ENCODE measurements at places on chromosomes 3 and 15.
A peak's percentile ranks its signal among the peaks of the same experiment; 100 is the strongest.

GRCh38 chr3:121665488-121665887 lies 4.8 kb upstream of the HCLS1 start:
- DNase-seq: no peak

- DNase-seq: peak; percentile 44
Observed at GRCh38 chr3:10164546-10165393, at the start of gene IRAK2. Gene IRAK2, plus strand, starts transcription at chr3:10164919. Its CDS starts 36 bp downstream, at chr3:10164955.

GRCh38 chr3:181920409-181920808 lies 208.7 kb downstream of the SOX2 start:
- DNase-seq: no peak

DNA sequence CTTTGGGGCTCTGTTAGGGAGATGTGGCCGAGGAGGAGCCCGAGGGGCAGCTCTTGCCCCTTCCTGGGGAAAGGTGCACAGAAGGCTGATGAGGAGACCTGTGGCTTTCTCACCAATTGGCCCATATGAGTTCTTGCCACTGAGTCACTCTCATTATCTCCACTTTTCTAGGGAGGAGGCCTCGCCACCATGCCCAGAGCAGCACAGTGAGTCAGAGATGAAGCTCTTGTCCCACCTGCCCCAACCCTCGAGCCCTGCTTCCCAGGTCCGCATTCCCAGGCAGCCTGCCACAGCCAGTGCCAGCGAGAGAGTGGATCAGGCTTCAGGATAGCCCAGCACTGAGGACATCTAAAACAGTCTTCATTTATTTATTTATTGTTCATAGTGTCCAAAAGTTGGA lies 53.5 kb downstream of the AMOTL2 start:
- no peak for DNase-seq

GRCh38 chr3:129606636-129607390 lies at the start of gene PLXND1:
Gene PLXND1, minus strand, starts transcription at chr3:129606676. Its CDS starts 37 bp downstream, at chr3:129606639.
- peak; percentile 41 for DNase-seq

- no peak for DNase-seq
Observed at GRCh38 chr15:62883938-62884479, 158.5 kb upstream of the TPM1 start.

- DNase-seq: no peak
Observed at GRCh38 chr3:139657936-139658335, 19.8 kb downstream of the NMNAT3 start.

DNA sequence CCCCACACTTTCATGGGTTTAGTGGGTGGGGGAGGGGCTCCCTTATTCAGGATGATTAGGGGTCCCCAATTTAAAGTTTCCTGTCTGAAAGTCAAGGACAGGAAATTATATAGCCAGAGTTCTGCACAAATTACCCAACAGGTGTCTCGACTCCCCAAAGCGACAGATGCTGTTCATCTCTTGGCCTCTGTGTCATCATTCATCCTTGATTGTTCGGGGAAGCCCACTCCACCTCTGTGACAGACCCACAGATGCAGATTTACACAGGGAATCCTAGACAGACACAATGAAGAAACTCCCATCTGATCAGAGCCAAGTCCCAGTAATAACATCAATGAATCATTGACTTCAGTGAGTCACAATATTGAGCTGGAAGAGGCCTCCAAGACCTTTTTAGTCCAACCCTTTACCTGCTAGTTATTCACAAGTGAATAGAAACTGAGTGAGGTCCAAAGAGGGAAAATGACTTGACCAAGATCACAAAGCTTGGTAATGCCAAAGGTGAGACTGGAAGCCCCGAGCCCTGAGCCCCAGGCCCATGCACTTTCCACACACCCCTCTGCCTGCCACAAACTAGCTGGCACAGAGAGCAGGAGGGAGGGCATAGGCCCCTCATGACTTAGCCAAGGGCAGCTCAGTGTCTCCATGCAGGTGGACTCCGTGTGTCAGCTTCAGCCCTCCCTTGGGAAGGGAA lies 7.9 kb upstream of the SRP14 start:
- no peak for DNase-seq

DNA sequence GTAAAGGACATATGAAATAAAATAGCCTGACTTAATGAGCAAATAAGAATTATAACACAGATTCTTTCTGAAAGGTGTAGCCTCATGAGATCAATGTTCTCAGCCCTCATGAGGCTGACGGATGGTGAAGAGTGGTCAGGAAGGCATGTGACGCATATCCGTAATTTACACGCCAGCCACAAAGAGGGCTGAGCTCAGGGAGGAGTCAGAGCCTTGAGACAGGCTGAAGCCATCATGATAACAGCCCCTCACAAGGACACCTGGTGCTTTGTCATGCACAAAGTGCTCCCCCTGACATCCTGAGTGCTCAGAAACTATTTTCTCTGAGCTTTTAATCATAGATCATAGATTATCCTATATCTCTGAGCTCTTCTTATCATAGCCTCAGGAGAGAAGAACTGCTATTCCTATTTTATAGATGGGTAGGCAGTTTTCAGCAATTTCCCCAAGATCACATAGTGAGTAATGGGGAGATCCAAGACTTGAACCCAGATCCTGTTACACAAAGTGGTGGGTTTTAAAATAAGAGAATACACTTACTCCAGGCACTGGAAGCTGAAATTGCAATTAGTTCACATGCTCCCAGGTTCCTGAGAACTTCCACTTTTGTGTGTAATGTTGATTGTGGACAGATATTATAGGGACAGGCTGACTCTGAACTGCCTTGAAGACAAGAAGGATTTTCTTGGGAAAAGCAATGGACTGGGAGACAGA lies 267.1 kb downstream of the RPLP1 start:
- DNase-seq: peak; percentile 54

DNA sequence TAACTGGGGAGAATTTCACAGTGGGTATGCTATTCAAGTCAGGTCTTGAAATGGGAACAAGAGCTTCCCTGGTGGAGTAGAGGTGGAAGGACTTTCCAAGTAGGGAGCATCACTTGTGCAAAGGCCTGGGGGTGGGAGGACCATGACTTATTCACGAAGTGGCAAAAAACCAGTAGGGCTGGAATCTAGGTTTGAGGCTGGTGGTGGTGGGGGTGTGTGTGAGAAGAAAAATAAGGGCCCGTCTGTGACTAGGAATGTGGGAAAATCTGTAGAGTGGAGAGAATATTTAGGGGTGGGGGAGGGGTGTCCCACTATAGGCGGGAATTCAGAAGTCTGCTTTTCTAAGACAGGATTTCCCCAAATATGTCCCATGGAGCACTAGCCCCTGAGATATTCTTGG lies 271.9 kb upstream of the TBL1XR1 start:
- no peak for DNase-seq

DNA sequence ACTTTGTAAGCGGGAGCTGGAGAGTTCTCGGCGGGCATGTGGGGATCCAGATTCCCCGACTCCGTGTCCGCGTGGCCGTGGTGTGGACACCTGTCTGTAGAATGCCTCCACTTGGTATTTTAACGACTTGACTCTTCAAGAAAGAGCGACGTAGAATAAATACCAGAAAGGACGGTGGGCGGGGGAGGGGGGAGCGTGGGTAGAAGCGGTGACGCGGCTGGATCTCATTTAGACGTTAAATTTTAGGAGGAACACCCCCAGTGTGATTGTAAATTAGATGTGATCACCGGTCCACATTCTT lies 620 bp upstream of the PYGO1 start:
- DNase-seq: no peak

- no peak for DNase-seq
Observed at GRCh38 chr3:65556934-65557577, 481.7 kb downstream of the MAGI1 start.

DNA sequence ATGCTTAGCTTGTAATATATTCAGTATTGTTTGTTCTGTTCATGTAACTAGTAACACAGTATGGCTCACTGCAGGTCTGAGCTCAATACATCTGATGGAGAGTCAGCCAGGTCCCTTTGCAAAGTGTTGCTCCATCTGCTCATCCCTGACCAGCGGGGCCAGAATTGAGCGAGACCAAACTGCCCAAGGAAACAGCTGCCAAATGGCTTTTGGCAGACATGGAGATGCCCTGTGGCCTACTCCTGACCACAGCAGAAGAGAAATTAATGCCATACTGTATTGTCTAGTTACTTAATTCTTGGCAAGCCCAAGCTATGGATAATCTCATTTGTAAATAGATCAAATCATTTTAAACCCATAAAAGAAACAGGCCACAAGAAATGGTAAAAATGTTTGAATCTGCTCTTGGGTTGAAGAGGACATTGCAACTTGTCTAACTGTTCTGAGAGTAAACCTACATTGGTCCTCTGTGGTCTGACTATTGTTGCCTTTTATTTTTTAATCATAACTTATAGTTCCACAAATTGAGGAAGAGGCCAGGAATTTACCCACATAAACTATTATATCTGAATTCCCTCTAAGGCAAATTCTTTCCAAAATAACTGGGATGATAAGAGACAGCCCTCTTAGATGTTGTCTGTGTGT lies 209.5 kb downstream of the EBLN2 start:
- DNase-seq: no peak

GRCh38 chr3:129701161-129701560 lies 94.7 kb upstream of the PLXND1 start:
- no peak for DNase-seq

- DNase-seq: no peak
Observed at GRCh38 chr3:39156421-39156820, 3.0 kb upstream of the CSRNP1 start.

GRCh38 chr3:24704496-24704895 lies 209.8 kb upstream of the THRB start:
- DNase-seq: no peak

GRCh38 chr15:101371519-101371918 lies 76.5 kb upstream of the SNRPA1 start:
- DNase-seq: no peak

- DNase-seq: no peak
Observed at GRCh38 chr15:76979996-76980520, 14.9 kb upstream of the PSTPIP1 start.

GRCh38 chr3:99909714-99910495 lies 92.2 kb downstream of the CMSS1 start:
- no peak for DNase-seq

DNA sequence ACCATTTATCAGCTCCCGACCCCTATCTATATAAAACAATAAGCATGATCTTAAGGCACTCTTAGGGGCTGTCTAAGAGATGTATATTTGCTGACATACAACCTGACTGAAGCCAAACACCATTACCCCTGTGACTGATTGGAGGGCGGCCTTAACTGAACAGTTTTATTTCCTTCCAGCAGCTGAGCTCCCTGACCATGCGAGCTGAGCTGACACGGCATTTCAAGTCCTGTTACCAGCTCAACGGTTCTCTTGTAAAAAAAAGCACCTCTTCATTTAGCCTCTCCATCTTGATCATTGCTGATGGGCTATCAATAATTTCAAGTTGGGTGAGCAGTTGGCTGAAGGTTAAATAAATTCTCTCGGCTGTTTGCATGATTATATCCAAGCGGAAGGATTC lies 33.4 kb upstream of the BNIP2 start:
- DNase-seq: no peak

GRCh38 chr3:106609666-106610301 lies 741.0 kb upstream of the CBLB start:
- DNase-seq: peak; percentile 74
